ENCODE measurements at places on chromosomes 13 and 19. TPM values are rescaled to one million over a fixed set of nuclear protein-coding genes. Genes with fewer than 3 reads are reported as not detected.

GRCh38 chr13:40470660-40471059, 195.8 kb downstream of the FOXO1 start:
- ATAC-seq: peak; percentile 86

GRCh38 chr13:109333893-109334651, 452.3 kb downstream of the IRS2 start:
- no peak for ATAC-seq

GRCh38 chr13:97214921-97215320, 7.2 kb upstream of the MBNL2 start:
- ATAC-seq: no peak

DNA sequence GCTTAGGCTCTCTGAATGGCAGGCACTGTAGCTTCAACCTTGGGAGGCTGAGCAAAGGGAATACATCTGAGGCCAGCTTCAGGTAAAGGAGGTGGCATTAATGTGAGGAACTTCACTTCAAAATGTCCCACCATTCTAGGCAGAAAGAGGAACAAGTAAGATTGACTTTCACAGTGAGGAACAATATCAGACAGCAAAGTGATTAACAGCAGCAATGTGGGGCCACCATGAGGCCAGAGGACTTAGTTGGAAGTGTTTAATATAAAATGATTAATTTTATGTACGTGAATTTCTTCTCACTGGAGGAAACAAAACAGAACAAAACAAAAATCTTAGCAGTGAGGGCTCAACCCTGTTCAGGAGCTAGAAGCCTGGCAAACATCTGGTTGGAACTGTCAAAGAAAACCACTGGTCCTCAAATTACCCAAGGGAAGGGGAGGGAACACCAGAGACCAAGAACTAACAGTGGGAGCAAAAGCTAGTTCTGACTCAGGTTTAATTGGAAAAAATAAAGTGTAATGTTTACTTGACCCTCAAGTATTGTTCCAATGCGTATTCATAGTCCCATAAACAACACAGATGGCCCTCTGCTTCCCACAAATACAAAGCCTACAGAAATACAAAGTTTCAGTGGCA, 43.9 kb upstream of the FRY start:
- ATAC-seq: no peak

- no peak for ATAC-seq
Measured at GRCh38 chr13:41384749-41385503, 72.4 kb upstream of the RGCC start.

- ATAC-seq: no peak
Measured at GRCh38 chr13:78046331-78046730, 127.7 kb upstream of the EDNRB start.

DNA sequence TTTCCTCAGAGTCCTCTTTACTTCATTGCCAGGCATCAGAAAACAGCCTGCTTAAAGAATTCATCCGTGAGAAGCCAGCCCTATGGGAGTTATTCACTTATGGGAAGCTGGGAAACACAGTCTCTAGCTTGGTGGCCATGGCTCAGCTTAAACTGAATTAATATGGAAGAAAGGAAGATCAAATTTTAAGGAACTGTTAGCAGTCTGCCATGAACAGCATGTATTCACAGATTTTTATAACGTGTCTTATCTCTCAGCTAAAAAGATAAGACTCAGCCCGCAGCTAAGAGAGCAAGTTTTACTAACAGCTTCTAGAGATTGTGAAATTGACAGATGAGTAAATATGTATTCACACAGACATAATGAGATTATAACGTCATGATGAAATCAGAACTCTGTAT, 253.7 kb upstream of the RXFP2 start:
- ATAC-seq: no peak

DNA sequence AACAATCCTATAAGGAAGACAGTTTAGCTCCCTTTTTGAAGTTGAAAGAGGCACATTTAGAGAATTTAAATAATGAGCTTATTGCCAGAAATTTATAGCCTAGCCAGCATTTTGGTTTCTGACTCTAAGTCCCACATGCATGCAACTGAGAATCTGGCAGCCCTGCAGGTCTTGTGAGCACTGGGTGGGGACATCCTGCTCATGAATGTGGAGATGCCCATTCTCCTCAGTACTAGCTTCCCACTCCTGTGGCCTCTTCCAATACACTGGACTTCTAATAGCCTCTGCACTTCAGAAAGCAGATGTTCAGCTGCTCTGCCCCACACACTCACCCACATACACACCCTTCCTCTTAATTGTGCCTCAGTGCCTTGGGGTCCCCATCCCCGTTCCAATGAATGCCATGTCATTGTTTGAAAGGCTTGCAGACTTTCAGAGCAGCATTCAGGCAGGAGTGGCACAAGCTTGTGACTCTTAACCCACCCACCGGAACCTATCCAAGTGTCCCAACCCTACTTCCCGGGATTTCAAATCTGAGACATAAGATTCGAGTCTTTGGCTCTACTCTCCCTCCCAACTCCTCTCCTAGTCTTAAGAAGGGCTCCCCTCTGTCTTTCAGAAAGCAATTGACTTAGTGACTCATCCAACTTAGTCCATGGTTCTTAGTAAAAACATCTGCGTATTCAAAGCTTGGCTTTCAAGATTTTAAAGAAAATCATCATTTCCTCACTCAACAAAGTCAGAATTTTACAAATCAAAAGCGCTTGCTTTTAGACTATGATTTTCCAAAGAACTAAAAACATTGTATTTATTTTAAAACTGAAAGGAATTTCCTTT, 80.0 kb upstream of the FREM2 start:
- ATAC-seq: no peak

DNA sequence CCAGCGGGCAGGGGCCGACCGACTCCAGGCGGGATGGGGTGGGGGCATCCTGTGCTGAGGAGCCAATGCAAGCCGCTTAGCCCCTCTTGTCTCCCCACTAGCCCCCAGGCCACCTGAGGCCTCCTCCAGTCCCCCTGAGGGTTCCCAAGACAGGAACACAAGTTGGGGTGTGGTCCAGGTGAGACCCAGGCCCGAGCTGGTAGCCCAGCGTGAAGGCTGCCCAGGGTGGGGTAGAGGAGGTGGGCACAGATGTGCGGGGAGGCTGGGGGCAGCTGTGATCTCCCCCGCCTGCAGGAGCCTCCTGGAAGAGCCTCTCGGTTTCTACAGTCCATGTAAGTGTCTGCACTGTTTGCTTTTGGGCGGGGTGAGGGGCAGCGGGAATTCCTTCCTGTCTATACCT, 10.4 kb downstream of the TLE6 start:
- no peak for ATAC-seq

- ATAC-seq: no peak
Measured at GRCh38 chr13:94333131-94333820, 146.2 kb downstream of the DCT start.

DNA sequence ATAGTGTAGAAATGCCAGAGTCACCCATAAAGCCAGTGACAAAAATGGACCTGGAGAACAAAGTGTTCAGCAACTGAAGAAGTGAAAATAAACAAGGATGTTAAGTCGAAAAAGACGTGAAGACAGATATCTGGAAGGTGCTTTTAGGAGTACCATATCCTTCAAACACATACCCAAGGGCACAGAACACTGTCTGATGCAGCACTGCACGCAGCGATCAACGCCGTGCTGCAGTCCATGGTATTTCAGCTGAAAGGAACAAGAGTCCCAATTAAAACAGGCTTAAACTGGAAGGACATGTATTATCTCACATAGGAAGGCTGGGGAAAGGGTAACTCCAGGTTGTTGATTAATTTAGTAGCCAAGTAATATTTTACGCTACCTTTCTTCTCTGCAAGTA, 108.2 kb downstream of the SGCG start:
- ATAC-seq: peak; percentile 13

DNA sequence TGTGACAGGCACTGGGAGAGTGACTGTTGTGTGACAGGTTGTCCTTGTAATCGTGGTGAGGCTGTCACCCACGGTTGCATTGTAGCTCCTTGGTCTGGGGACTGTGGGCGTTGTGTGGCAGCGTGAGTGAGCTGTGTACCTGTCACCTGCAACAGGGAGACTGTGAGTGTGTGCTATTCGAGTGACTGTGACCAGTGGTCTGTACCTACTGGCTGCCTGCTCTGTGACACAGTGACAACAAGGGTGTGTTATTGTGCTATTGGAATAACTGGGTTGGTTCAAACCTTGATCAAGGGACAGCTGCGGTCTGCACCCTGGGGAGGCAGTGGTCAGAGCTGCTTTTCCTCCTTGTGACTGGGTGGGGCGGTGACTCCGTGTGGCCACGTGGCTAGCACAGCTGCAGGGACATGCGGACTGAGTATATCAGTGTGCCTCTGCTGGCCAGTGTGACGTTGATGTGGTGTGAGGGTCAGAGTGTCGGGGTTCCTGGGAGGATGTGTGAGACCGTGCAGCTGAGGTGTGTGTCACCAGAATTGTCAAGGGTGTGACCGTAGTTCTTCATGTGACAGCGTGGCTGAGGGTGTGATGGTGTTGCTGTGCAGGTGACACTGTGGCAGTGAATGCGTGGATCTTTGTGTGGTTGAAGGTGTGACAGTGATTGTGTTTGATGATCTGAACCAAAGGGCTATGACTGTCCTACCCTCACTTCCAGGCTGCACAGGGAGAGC, 10.1 kb upstream of the NFIX start:
- peak; percentile 44 for ATAC-seq

GRCh38 chr19:48751845-48752495, 471 bp downstream of the FUT1 start:
- ATAC-seq: no peak

DNA sequence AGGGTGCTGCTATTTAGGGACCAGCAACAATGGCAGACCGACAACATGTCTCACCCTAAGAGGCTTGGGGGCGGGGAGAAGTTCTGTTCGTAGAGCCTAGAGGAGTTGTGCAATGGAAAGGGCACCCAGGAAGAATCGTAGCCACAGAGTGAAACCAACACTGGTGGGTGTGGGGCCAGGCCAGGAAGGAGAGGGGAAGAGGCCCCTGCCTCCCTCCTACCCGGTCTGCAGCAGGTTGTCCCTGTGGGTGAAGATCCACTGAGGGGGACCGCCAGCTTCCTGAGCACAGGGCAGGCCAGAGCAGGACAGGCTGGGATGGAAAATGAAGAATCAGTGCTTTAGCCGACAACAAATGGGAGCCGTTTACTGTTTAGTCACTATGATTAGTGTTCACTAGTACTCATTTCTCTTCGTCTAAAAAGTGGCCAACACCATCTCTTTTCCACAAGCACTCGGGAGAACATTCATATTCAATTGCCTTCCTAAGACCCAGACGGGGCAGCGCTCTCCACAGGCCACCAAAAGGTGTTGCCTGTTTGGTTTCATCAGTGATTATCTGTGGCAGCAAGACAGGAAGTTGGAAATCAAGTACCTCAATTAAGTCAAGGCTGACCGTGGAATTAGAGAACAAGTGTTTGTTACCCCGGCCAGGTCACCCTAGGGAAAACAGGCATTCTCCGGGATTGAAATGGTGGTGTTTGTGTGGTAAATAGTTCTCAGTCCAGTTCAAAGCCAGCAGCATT, 1.1 kb upstream of the ATP11A start:
- no peak for ATAC-seq

- no peak for ATAC-seq
Measured at GRCh38 chr19:35346193-35347052, 1.3 kb upstream of the FFAR1 start.

GRCh38 chr13:109785141-109785891, 1.1 kb downstream of the IRS2 start:
- no peak for ATAC-seq

DNA sequence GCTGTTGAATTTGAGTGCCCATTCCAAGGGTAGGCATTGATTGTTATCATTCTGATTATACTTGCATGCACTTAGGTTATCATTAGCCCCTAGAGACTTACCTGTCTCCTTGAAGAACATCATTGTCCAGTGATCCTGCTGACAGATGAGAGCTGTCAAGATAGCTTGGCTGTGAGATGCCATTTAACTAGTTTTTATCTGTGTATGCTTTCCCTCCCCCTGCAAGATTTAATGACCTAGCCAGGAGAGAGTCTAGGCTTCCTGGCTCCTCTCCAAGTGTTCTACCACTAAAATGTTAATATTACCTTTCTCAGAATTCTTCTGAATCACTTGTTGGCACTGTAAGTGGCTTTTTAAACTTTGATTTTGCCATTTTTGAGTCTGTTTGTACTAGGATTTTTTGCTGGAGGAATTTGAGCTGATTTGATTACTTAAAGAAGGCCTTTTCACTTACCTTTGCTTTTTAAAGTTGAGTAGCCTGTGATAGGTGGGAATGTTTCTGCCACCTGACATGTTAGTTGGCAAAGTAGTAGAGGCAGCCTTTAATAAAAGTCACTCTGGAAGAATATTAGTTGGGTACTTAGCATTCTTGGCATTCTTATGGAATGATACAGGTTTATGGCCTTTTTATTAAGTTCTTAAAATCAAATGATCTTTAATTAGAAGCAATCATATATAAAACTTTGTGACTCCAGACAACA, 41.1 kb downstream of the ARHGAP35 start:
- no peak for ATAC-seq

DNA sequence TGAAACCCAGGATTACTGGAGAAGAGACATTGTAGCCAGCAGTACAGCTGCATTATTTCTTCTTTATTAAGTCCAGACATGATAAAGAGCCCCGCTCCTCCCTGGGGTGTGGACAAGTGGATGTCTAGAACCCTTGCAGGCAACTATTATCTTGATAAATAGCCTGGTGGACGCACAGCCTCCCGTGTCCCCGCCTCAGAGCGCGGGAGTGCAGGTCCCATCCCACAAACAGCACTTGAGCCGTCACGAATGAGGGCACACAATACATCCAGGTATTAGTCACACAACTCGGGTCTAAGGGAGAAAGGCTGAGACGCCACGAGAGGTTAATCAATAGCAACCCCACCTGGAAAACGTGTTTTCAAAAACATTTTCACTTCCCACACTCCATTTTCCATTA, 213.2 kb upstream of the SOX1 start:
- ATAC-seq: no peak

The KLK14 gene
- not detected for total RNA-seq

The JOSD2 gene
- 30.8 TPM for total RNA-seq

The ANGPTL8 gene
- total RNA-seq: not detected

The LIM2 gene
- not detected for total RNA-seq

The TNFSF13B gene
- total RNA-seq: 1.0 TPM

The DMKN gene
- total RNA-seq: 20.0 TPM

The FXYD3 gene
- total RNA-seq: 2.8 TPM

The SHC2 gene
- total RNA-seq: 24.6 TPM
